NCI-H1930 (cell line): ENCODE measurements at places on chromosomes 11 and 22.

DNA sequence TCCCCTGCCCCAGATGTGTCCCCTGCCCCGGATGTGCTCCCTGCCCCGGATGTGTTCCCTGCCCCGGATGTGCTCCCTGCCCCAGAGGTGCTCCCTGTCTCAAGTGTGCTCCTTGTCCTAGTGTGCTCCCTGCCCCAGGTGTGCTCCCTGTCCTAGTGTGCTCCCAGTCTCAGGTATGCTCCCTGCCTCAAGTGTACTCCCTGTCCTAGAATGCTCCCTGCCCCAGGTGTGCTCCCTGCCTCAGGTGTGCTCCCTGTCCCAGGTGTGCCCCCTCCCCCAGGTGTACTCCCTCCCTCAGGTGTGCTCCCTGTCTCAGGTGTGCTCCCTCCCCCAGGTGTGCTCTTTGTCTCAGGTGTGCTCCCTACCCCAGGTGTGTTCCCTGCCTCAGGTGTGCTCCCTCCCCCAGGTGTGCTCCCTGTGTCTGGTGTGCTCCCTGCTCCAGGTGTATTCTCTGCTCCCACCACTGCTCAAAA lies 48.7 kb upstream of the RASD2 start:
- no peak for DNase-seq

GRCh38 chr22:48091656-48092223 lies 1329.3 kb downstream of the TBC1D22A start:
- DNase-seq, result no peak

DNA sequence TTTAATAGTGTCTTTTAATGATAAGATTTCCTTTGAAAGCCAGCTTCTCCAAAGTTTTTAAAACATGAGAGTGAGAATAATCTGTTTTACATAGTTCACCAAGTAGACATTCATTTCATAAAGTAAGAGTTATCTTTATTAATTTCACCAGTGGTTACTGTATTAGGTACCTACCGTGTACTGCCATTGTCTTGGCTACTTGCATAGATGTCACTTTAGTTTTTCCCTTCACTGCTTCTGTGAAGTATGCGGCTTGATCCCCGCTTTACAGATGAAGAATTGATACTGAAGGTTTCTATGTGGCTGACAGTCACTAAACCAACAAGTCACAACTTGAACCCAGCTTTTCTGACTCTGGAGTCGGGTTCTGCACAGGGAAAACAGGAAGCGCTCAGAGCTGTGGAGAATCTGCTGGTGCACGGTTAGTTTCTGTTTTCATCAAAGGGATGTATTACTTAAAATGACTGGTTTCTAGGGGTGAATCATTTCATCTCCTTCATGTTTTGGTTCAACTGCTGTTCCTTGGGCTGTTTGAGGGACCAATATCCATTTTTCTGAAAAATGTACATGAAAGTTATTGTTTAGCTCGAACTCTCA lies 39.3 kb upstream of the MYO18B start:
- DNase-seq, result no peak

- DNase-seq, result no peak
Observed at GRCh38 chr11:17383461-17383860, 5.0 kb downstream of the KCNJ11 start.

GRCh38 chr11:70400643-70401042 lies 2.3 kb downstream of the CTTN start:
- DNase-seq, result no peak

DNA sequence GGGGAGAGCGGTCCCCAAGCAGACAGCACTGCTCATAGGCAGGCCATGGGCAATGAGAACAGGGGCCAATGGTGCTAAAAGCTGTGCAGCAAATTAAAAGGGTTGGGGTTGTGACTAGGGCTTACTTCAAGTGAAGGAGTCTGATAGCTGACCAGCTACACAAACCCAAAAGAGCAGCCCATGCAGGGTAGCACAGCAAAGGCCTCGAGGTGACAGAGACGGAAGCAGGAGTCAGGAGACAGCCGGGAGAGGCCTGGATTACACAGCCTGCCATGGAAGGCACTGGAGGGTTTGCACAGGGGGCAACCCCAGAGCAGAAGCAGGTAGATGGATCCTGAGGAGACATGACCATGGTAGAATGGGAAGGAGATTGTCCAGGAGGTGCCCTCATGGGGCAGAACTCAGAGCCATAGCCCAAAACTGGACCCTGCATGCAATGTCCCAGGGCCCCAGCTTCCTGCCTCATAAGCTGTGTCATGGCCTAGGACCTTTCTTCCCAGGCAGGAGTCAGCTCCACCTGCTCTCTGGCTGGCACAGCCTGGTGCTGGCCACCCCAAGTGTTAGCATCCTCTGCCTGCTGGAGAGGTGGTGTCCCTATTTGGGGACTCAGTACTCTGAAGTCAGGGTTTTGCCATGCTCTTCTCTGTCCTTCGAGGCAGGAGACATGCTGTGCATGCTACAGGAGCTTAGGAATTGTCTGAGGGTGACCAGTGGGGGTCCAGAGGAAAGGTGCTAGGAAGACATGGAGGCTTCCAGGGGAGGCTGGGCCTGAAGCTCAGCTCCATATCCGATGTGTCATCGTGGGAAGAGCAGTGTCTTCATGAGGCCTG lies 33.3 kb downstream of the RSPH14 start:
- no peak for DNase-seq

DNA sequence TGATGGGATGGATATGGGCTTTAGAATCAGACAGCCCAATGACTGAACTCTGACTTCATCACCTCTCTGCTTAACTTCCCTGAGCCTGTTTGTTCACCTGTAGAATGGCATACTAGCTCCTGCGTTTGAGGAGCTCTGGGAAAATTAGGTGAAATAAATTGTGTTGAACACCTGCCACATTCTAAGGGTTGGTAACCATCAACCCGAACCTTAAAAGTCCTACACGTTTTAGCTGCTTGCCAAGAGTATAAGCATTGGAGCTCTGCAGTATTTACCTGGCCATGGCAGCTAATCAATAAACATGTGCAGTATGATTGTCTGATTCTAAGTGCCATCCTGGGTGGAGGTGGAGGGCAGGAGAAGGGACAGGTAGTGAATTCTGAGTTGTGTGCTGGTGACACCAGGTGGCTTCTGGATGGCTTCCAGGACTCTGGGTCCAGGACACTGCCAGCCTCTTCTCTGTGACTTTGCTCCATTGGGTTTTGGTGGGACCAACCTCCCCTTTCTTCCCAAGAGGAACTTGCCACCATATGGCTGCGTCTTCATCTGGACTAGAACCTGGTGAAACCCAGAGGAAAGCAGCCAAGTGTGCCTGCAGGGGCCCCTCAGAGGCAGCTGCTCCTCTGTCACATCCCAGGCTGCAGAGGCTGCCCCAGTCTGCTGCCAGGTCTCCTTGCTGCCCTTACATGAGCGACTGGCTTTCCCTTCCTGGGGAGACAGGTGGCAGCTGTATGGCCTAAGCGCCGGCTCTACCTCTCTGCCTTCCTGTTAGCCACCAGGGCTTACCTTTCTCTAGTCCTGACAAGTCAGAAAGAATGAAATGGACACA lies 85.6 kb downstream of the CACNG2 start:
- no peak for DNase-seq

DNA sequence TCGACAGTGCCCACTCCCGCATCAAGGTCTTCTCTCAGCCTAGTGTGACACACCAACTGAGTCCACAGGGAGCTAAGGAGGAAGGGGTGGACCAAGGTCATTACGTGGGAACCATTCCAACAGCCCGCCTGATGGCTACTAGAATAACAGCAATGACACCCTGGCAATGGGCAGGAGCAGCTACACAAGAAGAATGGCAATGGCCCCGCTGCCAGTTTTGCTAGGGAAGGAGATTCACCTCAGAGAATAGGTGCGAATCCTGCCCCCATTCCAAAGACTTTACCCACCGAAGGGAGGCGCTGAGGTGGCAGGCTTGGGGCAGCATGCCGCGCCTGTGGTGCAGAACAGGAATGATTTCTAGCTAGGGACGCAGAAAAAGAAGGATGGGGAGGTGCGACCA lies 9.1 kb downstream of the WT1 start:
- DNase-seq, result no peak

- DNase-seq, result no peak
Observed at GRCh38 chr11:43737201-43737590, 56.7 kb downstream of the HSD17B12 start.

GRCh38 chr11:30155428-30155827 lies 75.4 kb upstream of the FSHB start:
- DNase-seq, result no peak

GRCh38 chr11:34840736-34841386 lies 75.3 kb downstream of the APIP start:
- DNase-seq, result no peak

DNA sequence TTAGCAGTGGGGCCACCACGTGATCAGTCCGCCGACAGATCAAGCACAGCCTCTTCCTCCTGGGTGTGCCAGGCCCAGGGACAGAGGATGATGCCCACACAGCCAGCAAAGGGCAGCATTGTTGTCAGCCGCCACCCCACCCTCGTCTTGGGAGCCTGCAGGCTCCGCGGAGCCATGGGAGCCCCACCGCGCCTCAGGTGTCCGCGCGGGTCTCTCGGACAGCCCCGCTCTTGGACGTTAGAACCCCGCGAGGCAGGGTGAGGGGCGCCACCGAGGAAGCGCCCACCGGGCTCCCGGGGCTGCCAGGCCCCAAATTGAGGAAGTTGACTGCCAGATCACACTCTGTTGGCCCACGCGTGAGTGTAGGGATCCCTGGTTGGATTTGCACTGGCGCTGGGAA lies 83.9 kb upstream of the MS4A8 start:
- DNase-seq, result no peak

DNA sequence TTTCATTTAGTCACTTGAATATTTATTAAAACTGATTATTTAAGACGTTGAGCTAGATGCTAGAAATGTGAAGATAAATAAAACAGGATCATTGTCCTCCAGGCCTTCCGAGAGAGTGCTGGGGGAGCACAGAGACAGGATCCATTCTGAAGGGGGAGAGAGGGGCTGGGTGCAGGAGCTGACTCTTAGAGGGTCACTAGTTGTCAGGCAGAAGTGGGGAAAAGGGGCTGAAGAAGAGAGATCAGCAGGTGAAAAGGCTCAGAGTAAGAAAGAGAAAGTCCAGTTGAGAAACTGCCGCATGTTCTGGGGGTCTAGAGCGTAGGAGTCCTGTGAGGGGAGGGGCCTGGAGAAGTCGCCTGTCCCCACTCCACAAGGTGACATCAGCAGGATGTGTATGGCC lies 206.2 kb upstream of the SNX19 start:
- no peak for DNase-seq

DNA sequence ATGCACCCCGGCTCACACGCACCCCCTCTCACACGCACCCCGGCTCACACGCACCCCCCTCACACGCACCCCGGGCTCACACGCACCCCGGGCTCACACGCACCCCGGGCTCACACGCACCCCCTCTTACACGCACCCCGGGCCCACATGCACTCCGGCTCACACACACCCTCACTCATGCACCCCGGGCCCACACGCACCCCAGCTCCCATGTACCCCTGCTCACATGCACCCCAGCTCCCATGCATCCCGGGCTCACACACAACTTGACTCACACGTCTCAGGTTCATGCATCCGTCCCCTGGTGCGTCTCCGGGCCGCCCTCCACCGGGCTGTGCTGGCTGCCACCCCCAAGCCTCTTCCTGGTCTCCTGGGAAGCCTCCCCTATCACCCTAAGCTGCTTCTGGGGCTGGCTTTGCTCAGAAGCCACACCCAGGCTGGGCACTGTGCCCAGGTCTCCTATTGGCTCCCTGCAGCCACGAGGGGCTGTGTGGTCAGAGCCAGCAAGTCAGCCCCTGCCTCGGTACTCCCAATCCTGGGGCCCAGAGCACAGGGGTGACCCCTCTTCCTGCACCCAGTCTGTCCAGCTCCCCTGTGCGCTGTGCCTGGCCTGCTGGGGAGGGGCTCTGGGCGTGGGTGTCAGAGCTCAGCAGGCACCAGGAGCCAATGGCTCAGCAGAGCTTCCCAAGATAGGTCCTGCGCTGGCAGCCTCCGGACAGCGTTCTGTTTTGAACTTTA lies 16.9 kb downstream of the TSPAN4 start:
- no peak for DNase-seq

DNA sequence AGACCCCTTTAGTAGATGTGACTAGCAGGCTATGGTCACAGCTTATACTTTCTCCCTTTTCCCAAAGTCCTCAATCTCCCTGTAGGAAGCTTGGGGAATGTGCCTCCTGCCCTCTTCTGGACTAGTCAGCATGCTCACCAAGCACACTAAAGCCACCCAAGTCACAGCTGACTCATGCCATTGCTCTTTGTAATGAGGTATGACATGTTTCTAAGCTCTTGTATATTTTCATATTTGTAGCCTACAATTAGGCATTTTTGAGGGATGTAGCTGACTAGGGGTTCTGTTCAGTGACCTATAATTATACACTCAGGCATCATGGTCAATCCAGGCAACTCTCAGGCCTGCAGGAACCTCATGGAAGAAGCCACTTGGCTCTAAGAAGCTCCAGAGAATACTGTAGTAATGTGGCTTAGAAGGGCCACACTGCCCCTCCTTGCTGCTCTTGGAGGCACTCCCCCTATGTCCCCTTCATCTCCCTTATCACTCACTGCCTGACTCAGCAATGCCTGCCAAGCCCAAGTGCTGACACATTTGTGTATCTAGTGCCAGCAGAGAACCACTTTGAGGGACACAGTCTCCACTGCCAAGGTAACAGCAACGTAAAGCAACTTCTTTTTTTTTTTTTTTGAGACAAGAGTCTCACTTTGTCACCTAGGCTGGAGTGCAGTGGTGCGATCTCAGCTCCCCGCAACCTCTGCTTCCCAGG lies 86.2 kb downstream of the RPL27A start:
- DNase-seq, result no peak

- DNase-seq, result no peak
Observed at GRCh38 chr22:19942157-19943081, 801 bp upstream of the TXNRD2 start.

GRCh38 chr11:69215784-69216415 lies 60.2 kb downstream of the SMIM38 start:
- no peak for DNase-seq

DNA sequence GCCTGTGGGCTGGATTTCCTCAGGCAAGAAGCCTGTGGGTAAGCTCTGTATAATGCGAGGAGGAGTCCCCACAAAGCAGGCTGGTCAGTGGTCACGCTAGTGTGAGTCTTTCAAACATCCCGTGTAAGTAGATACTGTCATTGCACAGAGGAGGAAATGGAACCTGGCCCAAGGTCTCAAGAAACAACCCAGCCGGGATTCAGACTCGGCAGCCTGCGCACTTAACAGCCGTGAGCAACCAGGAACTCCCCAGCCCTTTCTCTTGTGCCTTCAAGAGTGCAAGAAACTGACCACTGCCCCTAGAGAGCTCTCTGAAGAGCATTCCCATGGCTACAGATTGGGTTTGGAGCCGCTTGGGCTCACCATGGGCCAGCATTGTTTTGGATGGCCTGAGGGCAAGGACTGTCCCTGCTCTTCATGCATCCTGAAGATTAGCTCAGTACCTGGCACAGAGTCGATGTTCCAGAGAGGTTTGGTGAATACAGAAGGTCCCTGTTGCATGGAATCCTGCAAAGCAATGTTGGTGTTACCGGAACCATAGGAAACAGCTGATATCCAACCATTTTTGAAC lies 6.0 kb downstream of the MPST start:
- DNase-seq, result no peak
